ENCODE measurements at places on chromosomes 11 and 22.

DNA sequence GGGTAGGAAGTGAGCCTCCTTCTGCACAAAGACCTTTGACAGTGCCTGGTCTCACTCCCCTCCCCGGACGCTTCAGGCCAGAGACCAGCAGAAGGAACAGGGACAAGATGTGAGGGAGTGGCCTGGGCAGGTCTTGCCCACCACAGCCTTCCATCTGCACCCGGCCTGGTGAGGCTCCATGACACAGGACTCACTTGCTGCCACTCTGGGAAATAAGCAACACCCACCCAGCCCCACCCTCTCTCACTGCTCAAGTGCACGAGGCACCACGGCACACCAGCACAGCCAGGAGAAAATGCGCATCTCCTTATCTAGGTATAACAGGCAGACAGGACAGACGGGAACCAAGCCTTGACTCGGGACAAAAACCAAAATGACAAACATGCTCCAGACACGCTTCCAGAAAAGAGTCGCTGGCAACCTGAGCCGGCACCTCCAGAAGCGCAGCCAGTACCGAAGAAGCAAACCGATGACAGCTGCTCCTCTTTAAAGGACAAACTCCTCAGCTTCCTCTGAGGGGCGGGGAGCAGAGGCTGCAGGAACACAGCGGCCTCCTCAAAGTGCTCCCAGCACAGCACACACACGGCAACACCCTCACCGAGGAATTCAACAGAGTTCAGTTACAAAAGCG, 41.7 kb downstream of the BRD1 start:
- no peak for DNase-seq
- H3K27ac ChIP-seq: peak overlapping the region; percentile 43
- peaks cover 64% of the 10 kb centered on the region for H3K4me1 ChIP-seq

DNA sequence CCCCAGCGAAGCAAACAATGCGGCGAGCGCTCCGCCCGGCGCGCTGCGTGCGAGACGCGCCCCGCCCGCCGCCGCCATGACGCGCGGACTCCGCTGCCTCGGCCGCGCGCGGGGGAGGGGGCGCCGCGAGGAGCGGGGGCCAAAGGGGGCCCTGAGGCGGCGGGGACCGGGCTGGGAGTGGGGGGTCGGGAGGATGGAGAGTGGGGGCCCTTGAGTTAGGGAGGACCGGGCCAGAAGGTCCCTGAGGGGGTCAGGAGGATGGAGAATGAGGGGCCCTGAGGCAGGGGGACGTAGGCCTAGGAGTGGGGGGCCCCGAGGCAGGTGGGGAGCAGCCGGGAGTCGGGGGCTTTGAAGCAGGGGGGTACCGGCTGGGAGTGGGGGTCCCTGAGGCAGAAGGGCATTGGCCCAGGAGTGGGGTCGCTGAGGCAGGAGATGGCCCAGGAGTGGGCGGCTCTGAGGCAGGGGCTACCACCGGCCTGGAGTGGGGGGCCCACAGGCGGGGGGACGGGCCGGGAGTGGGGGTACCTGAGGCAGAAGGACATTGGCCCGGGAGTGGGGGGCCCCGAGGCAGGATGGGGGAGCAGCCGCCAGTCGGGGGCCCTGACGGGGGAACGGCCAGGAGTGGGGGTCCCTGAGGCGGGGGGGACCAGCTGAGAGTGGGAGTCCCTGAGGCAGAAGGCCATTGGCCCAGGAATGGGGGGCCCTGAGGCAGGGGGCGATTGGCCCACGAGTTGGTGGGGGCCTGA, at the start of gene BRD1:
BRD1 (minus strand) TSS at position 21 of the 746 bp plus-strand sequence. CDS start 3,556 bp downstream, outside the sequence.
- peaks cover 30% of the 10 kb centered on the region for H3K36me3 ChIP-seq
- peaks cover 43% of the 10 kb centered on the region for H3K4me1 ChIP-seq
- H3K27ac ChIP-seq: peak within 1 kb of the TSS; percentile 97
- H3K4me3 ChIP-seq: peak within 1 kb of the TSS; percentile 93

- H3K36me3 ChIP-seq: no peaks in the 10 kb centered on the region
- H3K27me3 ChIP-seq: peaks cover 2% of the 10 kb centered on the region
- no peak overlapping the region for H3K27ac ChIP-seq
- no peak overlapping the region for H3K4me3 ChIP-seq
- DNase-seq: no peak
Measured at GRCh38 chr11:113168354-113169342, 145.7 kb upstream of the TTC12 start.

- H3K36me3 ChIP-seq: no peaks in the 10 kb centered on the region
- no peak overlapping the region for H3K4me3 ChIP-seq
- no peak overlapping the region for H3K27ac ChIP-seq
- H3K27me3 ChIP-seq: peaks cover 7% of the 10 kb centered on the region
- no peaks in the 10 kb centered on the region for H3K4me1 ChIP-seq
Measured at GRCh38 chr11:68978626-68978930, 2.2 kb downstream of the MRGPRD start.

- H3K27me3 ChIP-seq: peaks cover 44% of the 10 kb centered on the region
- no peak for DNase-seq
- H3K36me3 ChIP-seq: no peaks in the 10 kb centered on the region
- no peak overlapping the region for H3K4me3 ChIP-seq
Measured at GRCh38 chr11:73266646-73267020, 5.5 kb upstream of the P2RY6 start.

DNA sequence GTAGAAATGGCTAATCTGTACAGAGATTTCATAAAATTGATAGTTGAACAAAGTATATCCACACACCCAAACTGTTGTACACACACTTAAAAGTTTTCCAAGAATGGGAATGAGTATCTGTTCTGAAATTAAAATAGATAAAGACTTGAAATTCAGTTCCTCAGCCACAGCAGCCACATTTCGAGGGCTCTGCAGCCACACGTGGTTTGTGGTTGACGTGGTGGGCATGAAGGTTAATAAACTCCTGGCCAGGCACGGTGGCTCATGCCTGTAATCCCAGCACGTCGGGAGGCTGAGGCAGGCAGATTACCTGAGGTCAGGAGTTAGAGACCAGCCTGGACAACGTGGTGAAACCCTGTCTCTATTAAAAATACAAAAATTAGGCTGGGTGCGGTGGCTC, 24.0 kb downstream of the TPST2 start:
- no peaks in the 10 kb centered on the region for H3K27me3 ChIP-seq
- H3K27ac ChIP-seq: no peak overlapping the region
- H3K4me1 ChIP-seq: peaks cover 55% of the 10 kb centered on the region
- H3K36me3 ChIP-seq: peaks cover 42% of the 10 kb centered on the region
- no peak for DNase-seq

DNA sequence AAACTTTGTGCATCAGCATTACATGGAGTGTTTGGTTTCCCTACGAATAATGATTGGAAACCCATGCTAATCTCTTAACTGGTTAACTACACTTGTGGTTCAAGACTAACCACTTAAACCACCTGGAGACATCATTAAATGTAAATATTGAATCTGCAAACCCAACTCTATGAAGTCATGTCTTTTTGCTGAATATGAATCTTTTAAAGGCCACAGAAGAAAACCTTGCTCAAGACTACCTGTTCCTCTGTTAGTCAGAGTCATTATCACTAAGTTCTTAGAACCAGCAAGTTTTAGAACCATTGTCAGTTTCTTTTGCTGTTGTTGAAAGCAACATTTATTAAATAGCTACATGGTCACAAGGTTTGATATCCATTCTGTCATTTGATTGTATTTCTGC, 70.7 kb downstream of the SIK2 start:
- peaks cover 11% of the 10 kb centered on the region for H3K36me3 ChIP-seq
- H3K4me1 ChIP-seq: peaks cover 9% of the 10 kb centered on the region
- DNase-seq: no peak
- no peak overlapping the region for H3K4me3 ChIP-seq
- H3K27ac ChIP-seq: no peak overlapping the region

- no peaks in the 10 kb centered on the region for H3K36me3 ChIP-seq
- H3K27ac ChIP-seq: no peak overlapping the region
- no peak overlapping the region for H3K4me3 ChIP-seq
- H3K4me1 ChIP-seq: no peaks in the 10 kb centered on the region
Measured at GRCh38 chr22:50686794-50687193, 14.2 kb downstream of the SHANK3 start.

GRCh38 chr11:114109206-114110090, 49.9 kb downstream of the ZBTB16 start:
- peaks cover 29% of the 10 kb centered on the region for H3K4me1 ChIP-seq
- H3K36me3 ChIP-seq: peaks cover 3% of the 10 kb centered on the region
- no peak overlapping the region for H3K27ac ChIP-seq
- H3K4me3 ChIP-seq: no peak overlapping the region
- DNase-seq: no peak

GRCh38 chr11:115942011-115942410, 437.8 kb upstream of the CADM1 start:
- DNase-seq: no peak
- H3K4me1 ChIP-seq: no peaks in the 10 kb centered on the region
- H3K27me3 ChIP-seq: no peaks in the 10 kb centered on the region

DNA sequence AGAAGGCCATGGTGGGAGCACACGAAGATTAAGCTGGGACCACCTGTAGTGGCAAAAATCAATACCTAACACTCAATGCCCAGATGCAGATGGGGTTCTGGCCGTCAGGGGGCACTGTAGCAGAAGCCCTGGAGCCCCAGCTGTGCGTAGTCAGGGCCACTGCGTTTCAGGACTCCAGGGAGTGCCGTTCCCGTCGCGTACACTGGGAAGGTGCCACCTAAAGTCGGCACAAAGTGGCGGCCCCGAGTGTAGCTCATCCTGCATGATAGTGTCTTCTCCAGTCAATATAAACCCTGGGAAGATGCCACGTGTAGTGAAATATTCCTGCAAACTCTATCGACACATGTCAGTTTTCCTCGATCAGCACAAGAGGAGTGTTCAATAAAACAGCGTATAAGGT, 123.8 kb upstream of the NTM start:
- no peaks in the 10 kb centered on the region for H3K36me3 ChIP-seq
- peaks cover 8% of the 10 kb centered on the region for H3K27me3 ChIP-seq
- H3K4me1 ChIP-seq: no peaks in the 10 kb centered on the region
- no peak for DNase-seq

DNA sequence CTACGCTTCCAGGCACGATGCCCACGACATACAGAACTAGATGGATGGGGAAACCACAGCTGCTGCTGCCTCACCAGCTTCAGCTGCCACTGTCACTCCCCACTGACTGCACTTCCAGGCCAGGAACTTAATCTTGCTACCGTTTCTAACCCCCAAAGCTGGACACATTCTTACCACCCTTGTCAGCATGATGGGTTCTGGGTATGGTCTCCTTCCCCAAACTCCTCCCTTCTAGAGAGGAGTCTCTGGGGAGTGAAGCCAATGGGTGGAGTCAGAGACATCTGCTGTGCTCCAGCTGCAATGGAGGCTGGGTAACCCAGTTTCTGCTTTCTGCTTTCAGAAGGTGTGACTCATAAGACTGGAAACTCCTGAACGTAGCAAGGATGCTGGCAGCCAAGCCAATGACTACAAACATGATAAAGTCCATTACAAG, 87.0 kb upstream of the THY1 start:
- no peaks in the 10 kb centered on the region for H3K36me3 ChIP-seq
- H3K4me3 ChIP-seq: no peak overlapping the region
- no peak overlapping the region for H3K27ac ChIP-seq
- no peak for DNase-seq

- H3K4me3 ChIP-seq: no peak overlapping the region
- no peaks in the 10 kb centered on the region for H3K27me3 ChIP-seq
- peak overlapping the region; percentile 34 for H3K27ac ChIP-seq
- H3K36me3 ChIP-seq: peaks cover 57% of the 10 kb centered on the region
- peaks cover 9% of the 10 kb centered on the region for H3K4me1 ChIP-seq
Measured at GRCh38 chr22:26471522-26471921, 12.1 kb downstream of the HPS4 start.

GRCh38 chr11:121268581-121268980, 24.0 kb upstream of the SC5D start:
- peaks cover 5% of the 10 kb centered on the region for H3K4me1 ChIP-seq
- no peaks in the 10 kb centered on the region for H3K36me3 ChIP-seq
- peaks cover 32% of the 10 kb centered on the region for H3K27me3 ChIP-seq
- H3K27ac ChIP-seq: no peak overlapping the region
- H3K4me3 ChIP-seq: no peak overlapping the region

GRCh38 chr22:44561139-44561840, 63.3 kb upstream of the RTL6 start:
- H3K4me1 ChIP-seq: no peaks in the 10 kb centered on the region
- no peak for DNase-seq
- peaks cover 24% of the 10 kb centered on the region for H3K27me3 ChIP-seq
- no peak overlapping the region for H3K27ac ChIP-seq
- H3K4me3 ChIP-seq: no peak overlapping the region

DNA sequence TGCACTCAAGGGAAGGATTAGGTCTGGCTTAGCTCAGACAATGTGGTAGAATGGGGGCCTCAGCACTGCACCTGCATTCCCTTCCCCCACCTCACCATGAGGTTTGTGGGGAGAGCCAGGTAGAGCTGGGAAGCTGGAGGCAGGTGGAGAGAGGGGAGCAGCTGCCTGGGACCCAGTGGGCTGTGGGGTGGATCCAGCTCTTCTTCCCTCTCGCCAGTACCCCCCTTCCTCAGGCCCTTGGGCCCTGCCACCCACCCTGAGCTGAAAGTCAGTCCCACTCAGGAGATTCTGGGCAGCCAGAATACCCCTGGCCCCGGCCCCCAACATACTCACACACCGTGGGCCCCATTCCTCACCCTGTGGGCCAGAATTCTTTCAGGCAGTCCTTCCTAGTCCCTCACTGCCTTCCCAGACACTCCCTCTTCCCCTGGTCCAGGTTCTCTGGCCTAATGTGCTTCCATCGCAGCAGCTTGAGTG, 3.1 kb upstream of the POLD4 start:
- H3K27ac ChIP-seq: peak overlapping the region; percentile 71
- peaks cover 17% of the 10 kb centered on the region for H3K27me3 ChIP-seq
- H3K4me1 ChIP-seq: peaks cover 36% of the 10 kb centered on the region
- H3K4me3 ChIP-seq: peak overlapping the region; percentile 15
- H3K36me3 ChIP-seq: peaks cover 4% of the 10 kb centered on the region
- DNase-seq: no peak

GRCh38 chr11:45931739-45932138, 9.3 kb downstream of the LARGE2 start:
- H3K4me3 ChIP-seq: no peak overlapping the region
- peak overlapping the region; percentile 87 for H3K27ac ChIP-seq
- no peaks in the 10 kb centered on the region for H3K27me3 ChIP-seq
- peaks cover 7% of the 10 kb centered on the region for H3K36me3 ChIP-seq
- DNase-seq: no peak

GRCh38 chr22:25067851-25068421, 115.4 kb downstream of the KIAA1671 start:
- H3K27me3 ChIP-seq: no peaks in the 10 kb centered on the region
- peak; percentile 93 for DNase-seq
- peak overlapping the region; percentile 80 for H3K4me3 ChIP-seq
- peaks cover 2% of the 10 kb centered on the region for H3K36me3 ChIP-seq

DNA sequence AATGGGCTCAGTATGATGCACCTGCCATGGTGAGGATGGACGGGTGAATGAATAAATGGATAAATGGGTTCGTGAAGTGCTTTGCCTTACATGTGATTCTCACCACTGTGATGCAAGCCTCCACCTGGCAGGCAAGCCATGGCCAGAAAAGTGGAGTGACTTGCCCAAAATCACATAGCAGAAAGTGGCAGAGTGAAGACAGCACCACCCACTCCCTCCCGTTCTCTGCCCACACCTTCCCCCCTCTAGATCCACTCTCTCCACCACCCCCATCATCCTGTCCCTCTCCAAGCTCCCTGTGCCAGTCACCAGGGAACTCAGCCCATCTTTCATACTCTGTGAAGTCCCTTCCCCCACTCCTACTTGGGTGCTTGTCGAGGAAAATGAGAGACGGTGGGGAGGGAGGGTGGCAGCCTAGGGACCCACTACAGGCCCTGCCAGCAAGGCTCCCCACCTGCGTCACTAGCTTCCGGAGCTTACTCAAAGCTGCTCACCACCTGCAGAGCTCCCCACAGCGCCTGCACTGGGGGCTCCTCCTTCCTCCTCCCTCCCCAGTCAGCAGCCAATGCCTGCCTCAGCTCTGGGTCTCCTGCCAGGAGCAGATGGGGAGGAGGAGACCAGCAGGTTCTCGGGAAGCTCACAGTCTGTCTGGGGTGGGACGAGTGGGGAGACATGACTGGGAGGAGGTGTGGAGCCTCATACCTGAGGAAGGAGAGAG, 82.3 kb downstream of the PDE2A start:
- H3K27me3 ChIP-seq: peaks cover 44% of the 10 kb centered on the region
- no peak overlapping the region for H3K4me3 ChIP-seq
- H3K4me1 ChIP-seq: peaks cover 37% of the 10 kb centered on the region

All from activated CD8-positive, alpha-beta T cell treated with anti-CD3 and anti-CD28 coated beads, Interleukin-2, amount 10 ng/mL, durations not matched to agents 7 days and 5 days (primary cell).